CD4-positive, alpha-beta T cell treated with Interleukin-15 for 4 hours (primary cell): ENCODE measurements at places on chromosomes 1 and 21.

DNA sequence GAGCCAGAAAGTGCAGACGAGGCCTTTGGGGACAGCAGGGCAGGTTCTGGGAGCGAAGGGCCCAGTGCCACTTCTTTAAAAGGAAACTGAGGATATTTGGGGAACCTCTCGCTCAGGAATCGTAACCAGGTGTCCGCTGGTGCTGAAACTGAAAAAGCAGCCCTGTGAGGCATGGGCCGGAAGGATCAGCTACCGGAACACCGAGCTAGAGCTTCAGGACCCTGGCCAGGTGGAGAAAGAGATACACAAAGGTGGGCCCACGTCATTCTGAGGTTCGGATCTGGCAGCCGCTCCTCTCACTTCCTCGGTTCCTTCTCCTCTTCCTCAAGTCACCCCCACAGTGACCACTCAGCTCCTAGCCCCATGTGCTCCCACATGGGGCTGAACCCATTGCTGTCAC lies 18.1 kb downstream of the MX2 start:
- DNase-seq, result no peak

DNA sequence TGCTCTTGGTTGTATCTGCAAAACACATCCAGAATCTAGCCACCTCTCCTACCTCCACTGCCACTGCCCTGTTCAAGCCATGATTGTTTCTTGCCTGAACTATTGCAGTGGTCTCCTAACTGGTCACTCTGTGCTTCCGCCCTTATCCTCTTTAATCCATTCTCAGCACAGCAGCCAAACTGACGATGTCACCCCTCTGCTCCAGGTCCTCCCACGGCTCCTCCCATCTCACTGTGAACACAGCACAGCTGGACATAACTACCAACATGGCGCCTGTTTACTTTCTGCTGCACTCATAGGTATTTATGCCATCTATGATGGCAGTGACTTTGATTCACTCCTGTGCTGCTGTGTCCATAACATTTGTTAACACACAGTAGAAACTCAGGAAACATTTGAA lies 406.7 kb downstream of the DISC1 start:
- no peak for DNase-seq

- no peak for DNase-seq
These were observed 3.4 kb downstream of the LRRC71 start for GRCh38 chr1:156923670-156924477.

GRCh38 chr1:103074224-103074623 lies 34.1 kb downstream of the COL11A1 start:
- no peak for DNase-seq

- DNase-seq, result no peak
These were observed 41.3 kb upstream of the SLC19A2 start for GRCh38 chr1:169527001-169527400.
